Kidney (tissue), 22 donors: ENCODE measurements at places on chromosomes 3 and 15.
A peak's percentile ranks its signal among the peaks of the same experiment; 100 is the strongest.

- no peak for DNase-seq
Observed at GRCh38 chr3:113094337-113095221, 103.8 kb downstream of the GTPBP8 start.

GRCh38 chr15:39852250-39852649, 67.8 kb downstream of the GPR176 start:
- no peak for DNase-seq

- DNase-seq = no peak
Observed at GRCh38 chr15:62517541-62517940, 352.5 kb upstream of the C2CD4B start.

DNA sequence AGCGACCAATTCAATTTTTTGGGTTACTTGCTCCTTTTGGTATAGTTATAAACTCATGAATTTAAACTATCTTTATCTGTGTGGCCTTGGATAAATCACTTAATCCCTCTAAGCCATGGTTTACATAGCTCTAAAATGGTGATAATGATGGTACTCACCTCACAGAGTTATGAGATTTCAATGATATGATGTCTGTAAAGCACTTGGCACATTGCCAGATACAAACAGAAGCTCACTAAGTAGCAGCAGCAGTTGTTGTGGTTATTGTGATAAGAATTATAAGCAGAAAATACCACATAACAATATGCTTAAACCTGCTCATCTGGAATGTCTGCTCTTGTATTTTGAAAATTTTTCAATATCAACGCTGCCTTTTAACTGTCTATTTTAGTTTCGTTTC, 185.1 kb upstream of the SNTN start:
- DNase-seq = no peak

- peak; percentile 80 for DNase-seq
Observed at GRCh38 chr15:98177966-98178592, 217.6 kb downstream of the ARRDC4 start.

- DNase-seq = peak; percentile 23
Observed at GRCh38 chr3:195916991-195917390, 8.6 kb upstream of the TNK2 start.

GRCh38 chr3:112815981-112816380, 30.7 kb downstream of the CD200R1L start:
- DNase-seq = no peak

- DNase-seq = peak; percentile 85
Observed at GRCh38 chr15:40859206-40859851, 14.7 kb downstream of the RHOV start.

GRCh38 chr15:65945616-65946015, 76.3 kb downstream of the RAB11A start:
- no peak for DNase-seq

DNA sequence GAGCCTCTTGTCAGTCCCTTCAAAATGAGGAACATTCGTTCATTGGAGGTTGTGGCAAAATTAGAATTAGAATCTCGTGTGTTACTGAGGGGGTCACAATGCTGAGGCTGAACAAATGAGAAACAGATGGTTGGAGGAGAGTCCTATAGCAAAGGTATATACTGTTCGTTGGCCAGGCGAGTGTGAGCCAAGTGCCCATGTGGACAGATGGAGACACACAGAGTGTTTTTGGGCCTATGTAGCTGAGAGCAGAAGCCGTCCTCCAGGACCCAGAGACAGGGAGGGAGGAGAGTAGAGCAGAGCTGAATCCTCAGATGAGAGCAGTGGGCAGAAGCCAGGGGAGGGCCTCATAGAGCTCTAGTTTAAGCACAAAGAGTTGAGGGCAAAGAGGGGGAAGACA, 98.9 kb downstream of the NR1D2 start:
- DNase-seq = no peak

- DNase-seq = no peak
Observed at GRCh38 chr3:63960048-63960711, 48.0 kb upstream of the SCAANT1 start.

GRCh38 chr3:156594219-156594683, 39.3 kb upstream of the SSR3 start:
- peak; percentile 49 for DNase-seq

- no peak for DNase-seq
Observed at GRCh38 chr3:195542316-195542697, 818 bp downstream of the PPP1R2 start.

DNA sequence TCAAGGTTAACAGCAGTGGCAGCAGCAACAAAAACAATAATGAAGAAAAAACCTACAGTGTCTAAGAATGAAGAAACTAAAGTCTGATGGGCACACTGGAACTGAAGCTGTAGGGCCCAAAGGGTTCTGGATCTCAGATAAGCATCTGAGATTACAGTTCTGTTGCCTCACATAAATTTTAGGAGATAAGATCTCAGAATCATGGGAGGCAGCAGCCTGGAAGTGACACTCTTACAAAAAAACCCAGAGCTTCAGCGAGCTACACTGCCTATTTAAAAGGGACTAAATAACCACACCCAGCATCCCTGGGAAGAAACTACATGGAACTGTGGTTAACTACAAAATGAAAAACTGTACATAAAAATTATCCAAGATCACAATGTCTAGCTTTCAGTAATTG, 61.2 kb downstream of the PLD1 start:
- no peak for DNase-seq
